SK-N-SH treated with all-trans-retinoic acid at 6 μM for 48 hours (cell line): ENCODE measurements at places on chromosomes 12 and 14.

DNA sequence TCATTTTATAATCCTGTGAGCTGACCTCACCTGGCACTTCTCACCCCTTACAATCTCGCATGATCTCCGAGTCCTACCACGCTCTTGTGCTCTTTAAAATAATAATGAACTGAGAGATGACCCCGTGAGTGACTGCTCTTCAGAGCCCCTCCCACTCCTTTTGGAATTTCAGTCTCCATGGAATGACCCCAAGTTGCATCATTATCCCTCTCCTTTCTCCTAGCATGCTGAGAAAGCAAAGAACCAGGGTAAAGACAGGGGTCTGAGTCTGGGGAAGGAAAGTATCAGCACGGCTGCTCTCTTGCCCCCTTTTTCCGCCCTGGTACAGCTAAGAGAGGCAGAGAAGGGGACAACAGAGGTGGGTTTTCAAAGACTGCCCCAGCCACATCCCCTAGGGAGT, 178.3 kb upstream of the PLEKHA5 start:
- no peak for ATAC-seq

DNA sequence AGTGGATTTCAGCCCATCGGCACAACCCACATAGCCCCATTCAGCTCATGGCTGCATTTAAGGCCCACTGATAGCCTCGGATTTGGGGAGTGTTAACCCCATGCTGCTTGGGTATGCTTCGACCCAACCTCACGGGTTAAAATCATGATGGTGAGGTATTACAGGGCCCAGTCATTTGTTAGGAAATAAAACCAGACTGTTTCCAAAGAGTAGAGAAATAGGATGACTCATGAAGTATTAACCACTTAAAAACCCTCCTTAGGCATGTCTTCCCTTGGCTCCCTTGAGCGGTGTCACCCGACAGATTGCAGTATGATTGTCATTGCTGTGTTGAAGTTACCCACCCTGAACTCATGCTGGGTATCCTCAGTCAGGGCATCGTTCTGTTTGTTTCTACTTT, 289.1 kb downstream of the CACNA1C start:
- peak; percentile 80 for ATAC-seq

GRCh38 chr12:98823012-98823411, 177.9 kb downstream of the APAF1 start:
- ATAC-seq = peak; percentile 30; the same call in 1 of the 3 replicates

GRCh38 chr12:84661786-84662185, 250.8 kb downstream of the SLC6A15 start:
- peak; percentile 81 for ATAC-seq

DNA sequence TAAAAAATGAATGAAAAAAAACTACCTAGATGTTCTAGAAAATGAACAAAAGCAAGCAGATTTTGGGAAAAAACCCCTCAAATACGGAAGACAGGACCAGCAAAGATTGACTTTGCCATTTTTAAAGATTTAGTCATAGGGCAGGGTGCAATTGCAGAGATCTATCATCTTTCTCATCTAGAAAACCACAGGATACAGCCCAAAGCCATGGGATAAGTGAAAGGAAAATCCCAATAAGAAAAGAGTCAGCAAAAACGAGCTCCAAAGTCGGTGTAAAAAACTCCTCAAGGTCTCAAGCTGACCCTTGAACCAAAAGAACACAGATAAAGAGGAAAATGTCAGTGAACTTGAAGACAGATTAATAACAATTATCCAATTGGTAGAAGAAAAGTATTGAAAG, 28.0 kb downstream of the CEP290 start:
- no peak for ATAC-seq

DNA sequence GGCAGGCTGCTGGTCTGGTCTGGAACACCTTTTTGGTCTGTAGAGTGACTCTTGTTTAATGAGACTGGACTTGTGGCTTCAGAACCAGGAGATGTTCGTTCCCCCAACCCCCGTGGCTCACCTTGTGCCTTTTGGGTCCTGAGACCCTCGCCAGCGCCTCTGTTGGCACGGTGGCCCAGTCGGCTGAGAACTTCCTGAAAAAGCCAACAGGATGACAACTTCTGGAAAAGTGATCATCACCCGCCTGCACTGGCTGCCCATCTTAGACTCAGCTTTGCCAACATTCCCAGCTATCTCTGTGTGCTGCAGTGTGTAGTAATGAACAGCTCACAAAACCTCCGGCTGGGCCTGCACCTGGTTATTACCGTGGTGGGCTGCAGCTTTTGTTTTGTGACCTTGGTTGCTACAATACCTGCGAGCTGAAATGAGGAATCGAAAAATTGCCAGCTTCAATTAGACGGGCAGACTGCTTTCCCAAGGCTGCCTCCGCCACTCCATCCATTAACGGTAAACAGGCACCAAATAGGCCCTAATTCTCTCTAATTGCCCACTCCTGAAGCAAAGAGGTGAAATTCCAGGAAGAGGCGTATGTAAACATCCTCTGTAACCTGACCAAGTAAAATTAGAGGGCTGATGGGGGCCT, 16.0 kb downstream of the MEG3 start:
- ATAC-seq = no peak

GRCh38 chr12:116338064-116338846, 60.8 kb upstream of the MED13L start:
- ATAC-seq = no peak

- no peak for ATAC-seq
These were observed 43.6 kb upstream of the PPP2R5C start for GRCh38 chr14:101717663-101718490.

DNA sequence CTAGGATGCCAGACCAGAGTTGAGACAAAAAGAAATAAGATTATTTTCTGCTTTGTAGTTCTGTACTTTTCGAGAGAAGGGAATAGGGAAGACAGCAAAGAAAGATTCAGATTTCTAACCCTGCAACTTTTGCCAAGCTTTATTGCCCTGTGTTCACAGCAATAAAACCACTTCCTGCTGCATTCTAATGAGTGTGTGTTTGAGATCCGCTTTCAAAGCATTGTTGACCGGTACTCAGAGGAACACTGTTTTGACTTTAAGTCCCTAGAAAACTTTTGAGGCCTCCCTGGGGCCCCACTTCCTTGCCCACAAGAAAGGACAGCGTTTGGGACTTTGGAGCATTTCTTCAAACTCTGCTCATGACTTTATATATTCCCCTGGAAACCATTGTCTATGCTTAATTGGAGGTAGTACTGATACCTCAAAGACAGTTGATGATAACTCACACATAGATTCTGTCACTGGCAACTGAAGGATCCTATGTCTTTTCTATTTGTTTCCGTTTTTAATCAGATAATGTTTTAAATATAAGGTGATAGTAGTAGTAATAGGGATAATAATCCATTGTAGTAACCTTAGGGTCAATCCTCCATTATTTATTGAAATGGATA, 1.3 kb downstream of the RNASE6 start:
- ATAC-seq = no peak

- no peak for ATAC-seq
These were observed 20.8 kb downstream of the HSP90AA1 start for GRCh38 chr14:102066041-102066451.

DNA sequence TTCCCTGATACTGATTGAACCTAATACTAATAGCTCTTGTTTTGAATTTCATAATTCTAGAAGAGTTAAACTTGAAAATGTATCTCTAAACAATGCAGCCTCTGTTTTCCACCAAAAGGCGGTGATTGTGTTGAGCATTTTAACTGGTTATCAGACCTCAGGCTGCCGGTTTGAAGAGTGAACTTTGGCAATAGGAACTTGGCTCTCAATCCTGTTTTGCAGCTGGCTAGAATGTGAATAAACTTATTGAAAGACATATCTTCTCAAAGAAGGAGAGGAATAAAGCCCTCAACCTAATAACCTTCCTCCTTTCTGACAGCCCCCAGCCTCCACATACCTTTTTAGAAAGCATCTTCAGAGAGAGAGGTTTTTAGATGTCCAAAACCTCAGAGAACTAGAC, 105.4 kb downstream of the SRGAP1 start:
- ATAC-seq = no peak

GRCh38 chr12:100110276-100110675, 32.4 kb downstream of the BLTP3B start:
- ATAC-seq = no peak

GRCh38 chr14:71956920-71957563, 24.8 kb downstream of the RGS6 start:
- no peak for ATAC-seq

- ATAC-seq = peak; percentile 97
These were observed 261.0 kb downstream of the DACT1 start for GRCh38 chr14:58898655-58899316.

DNA sequence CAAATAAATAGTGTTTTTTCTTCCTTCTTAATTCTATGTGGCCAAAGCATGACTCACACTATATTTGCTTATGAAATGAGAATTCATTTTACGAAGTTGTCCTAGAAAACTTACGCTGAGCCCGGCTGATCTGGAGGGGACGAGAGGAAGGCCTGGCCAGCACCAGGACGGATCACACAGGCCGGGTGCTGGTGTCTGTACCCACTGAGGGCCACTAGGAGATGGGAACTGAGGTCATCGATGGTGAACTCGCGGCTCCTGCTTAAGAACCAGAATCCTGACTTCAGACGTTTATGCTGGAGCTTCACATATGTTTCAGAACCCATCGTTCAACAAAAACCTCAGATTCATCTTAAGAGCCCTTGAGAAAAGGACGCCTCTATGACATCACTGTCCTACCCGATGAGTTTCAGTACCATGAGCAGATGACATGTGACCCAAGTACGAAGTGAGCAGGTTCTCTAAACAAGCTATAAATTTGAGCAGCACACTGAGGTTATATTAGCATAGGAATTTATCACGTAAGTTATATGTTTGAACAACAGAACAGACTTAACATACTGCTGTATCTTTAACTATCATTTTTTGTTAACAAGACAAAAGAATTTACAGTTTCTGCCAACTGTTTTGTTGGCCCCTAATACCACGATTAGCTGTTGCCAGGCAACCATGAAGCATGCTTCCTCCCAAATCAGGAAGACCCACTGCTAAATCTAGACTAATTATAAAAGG, 111.9 kb downstream of the FOXN3 start:
- ATAC-seq = peak; percentile 31

- no peak for ATAC-seq
These were observed 19.0 kb downstream of the NUBPL start for GRCh38 chr14:31580234-31580633.

GRCh38 chr14:46325157-46325556, 326.4 kb downstream of the RPL10L start:
- no peak for ATAC-seq

- no peak for ATAC-seq
These were observed 8.3 kb upstream of the PPP1R13B start for GRCh38 chr14:103855734-103856095.

- ATAC-seq = peak; percentile 96
These were observed 39.3 kb downstream of the CCDC177 start for GRCh38 chr14:69535230-69535848.

GRCh38 chr12:50787618-50788017, 23.7 kb downstream of the ATF1 start:
- ATAC-seq = no peak

DNA sequence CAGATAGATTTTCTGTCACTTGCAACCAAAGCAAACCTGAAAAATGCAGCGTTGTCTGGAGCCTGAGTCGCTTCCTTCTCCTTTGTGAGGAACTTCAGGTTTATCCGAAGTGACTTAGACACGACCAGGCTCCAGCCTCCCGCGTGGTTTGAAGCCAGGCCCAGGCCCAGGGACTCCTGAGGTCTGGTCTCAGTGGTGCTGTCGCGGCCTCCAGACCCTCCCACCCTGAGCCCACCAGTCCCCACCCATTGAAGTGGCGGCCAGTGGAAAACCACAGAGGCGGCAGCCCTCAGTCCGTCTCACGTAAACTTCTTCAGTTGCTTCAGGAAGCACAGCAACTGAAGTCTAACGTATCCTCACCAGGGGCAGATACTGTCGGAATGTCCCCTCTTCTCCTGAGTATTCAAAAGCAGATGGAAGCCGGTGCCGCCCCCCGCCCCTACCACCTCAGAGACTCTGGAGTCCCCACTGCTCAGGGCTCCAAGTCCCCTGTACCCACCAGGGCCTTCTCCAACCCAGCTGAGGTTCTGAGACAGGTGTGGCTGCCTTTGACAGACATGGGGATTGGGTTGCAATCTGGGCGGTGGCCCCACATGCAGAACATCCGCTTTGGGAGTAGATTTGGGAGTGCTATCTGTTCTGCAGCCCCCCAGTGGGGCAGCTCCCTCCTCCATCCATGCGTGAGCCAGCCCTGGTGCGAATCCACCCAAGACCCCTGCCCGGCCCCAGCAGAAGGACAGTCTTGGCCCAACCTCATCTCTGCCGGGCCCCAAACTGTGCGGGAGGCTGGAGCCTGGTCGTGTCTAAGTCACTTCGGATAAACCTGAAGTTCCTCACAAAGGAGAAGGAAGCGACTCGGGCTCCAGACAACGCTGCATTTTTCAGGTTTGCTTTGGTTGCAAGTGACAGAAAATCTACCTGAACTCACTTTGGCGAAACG, 26.6 kb upstream of the GALNT9 start:
- no peak for ATAC-seq

GRCh38 chr12:131084341-131085011, 130.8 kb downstream of the ADGRD1 start:
- no peak for ATAC-seq

- no peak for ATAC-seq
These were observed 16.7 kb downstream of the SNRNP35 start for GRCh38 chr12:123474485-123475245.
